ENCODE measurements at places on chromosomes 3 and 15. TPM values are rescaled to one million over a fixed set of nuclear protein-coding genes. Genes with fewer than 3 reads are reported as not detected.

PODXL2 gene
- 8.1 TPM for polyA plus RNA-seq

- DNase-seq = no peak
Observed at GRCh38 chr15:66621491-66622467, 56.0 kb upstream of the LCTL start.

DNA sequence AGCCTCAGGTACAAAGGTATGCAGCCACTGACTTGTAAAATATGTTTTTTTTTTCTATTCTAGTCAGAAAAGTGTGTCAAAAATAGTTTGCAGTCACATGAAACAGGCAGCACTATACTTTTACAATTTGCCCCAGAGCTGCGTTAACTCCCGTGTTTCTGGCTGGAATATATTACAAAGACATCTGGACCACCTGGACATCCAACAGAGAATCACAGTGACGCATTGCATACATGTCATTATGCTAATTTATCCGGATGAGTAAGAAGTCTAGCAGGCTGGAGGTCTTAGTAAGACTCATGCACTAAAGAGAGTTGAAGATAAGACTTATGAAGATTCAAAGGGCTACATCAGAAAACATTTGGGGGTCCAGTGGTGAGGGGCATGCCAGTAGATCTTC, 39.2 kb upstream of the STRIT1 start:
- no peak for DNase-seq

- no peak for DNase-seq
Observed at GRCh38 chr15:55344206-55344605, 25.2 kb downstream of the PIGB start.

DNA sequence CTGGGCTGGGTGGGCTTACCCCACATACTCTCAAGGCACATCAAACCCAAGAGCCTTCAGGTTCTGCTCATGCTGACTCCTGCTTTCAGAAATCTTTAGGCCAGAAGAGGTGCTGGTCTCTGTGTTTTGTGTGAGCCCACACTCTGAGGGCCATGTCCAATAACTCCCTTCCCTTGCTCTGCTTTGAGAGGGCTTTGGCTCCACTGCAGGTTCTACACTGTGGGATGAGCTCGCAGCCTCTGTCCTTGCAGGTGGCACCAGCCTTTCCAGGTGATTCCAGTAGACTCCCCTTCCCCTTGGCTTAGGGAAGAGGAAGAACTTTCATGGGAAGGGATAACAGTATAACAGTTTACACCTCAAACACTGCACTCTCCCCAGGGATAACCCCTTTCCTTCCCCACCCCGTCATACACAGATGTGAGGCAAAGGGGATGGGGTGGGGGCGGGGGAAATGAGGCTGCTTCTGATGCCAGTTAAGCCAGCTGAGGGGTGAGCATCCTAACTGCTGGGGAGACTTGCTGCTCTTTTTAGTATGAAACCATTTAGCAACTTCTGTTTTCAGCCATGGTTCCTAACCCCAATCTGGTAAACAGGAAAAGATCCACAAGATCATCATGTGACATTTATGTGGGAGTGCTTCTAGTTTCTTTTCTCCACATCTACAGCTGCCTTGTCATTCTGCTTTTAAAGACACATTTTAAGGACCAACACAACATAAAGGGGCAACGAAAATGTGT, 262.4 kb downstream of the SLC9A9 start:
- DNase-seq = no peak

UBR1 gene
- 3.9 TPM for polyA plus RNA-seq

GRCh38 chr3:135495891-135496290, 469.6 kb upstream of the PPP2R3A start:
- no peak for DNase-seq

C3orf70 gene
- polyA plus RNA-seq = 0.08 TPM

PLAAT1 gene
- 0.58 TPM for polyA plus RNA-seq

HDC gene
- not detected for polyA plus RNA-seq

DNA sequence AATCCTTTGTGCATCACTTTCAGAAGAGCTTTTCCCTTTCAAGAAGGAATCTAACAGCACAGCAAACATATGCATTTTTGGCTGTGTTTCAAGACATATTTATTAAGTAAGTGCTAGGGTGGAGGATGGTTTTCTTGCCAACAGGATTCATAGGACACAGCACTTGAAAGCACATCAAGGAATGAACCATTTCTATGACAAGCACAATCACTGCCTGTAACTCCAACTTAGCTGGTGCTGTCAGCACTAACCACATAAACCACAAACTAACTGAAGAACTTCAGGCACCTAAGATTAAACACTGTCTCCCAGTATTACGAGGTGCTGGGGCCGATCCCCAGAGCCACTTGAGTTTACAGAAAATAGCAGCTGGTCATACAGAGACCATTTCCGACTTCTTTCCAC, 35.4 kb upstream of the SPRED1 start:
- DNase-seq = no peak

Measured in endothelial cell of umbilical vein (primary cell).